CD4-positive, alpha-beta T cell treated with Interleukin-4 for 4 hours (primary cell): ENCODE measurements at places on chromosomes 5 and 9.

GRCh38 chr5:64188776-64189175, 23.1 kb downstream of the RNF180 start:
- DNase-seq: no peak

DNA sequence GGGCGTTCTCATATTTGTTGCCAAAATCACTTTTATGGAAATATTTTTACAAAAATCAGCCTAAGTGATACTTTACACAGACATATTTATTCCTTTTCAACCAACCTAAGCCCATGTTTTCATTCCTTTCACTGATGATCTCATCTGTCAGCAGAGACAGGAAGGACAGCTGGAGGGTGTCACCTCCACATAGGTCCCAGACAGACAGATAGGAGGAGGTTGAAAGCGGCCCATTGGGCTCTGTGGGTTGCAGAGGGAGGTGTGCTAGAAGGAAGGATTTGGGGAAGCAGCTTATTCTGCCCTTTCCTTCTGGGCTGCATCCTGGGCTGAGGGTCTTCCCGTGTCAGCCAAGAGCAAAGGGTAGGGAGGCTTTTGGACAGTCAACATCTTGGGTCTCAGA, 26.0 kb upstream of the SEMA4D start:
- peak; percentile 78 for DNase-seq

DNA sequence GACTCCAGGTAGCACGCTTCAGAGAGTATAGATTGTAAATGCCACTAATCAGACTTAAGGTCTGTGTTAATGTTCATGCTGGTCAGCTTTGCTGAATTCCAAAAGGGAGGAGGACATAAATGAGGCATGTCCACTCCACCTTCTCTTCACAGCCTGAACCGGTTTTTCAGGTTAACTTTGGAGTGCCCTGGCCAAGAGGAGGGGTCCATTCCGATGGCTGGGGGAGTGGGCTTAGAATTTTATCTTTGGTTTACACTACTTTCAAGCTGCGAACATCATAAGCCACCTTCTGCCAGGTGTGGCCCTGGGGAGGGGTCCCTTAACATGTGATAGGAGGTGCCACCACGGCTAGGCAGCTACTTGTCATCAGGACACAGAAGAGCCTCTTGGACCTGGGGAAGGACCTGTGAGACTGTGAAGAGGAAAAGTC, 24.2 kb downstream of the ABO start:
- no peak for DNase-seq

DNA sequence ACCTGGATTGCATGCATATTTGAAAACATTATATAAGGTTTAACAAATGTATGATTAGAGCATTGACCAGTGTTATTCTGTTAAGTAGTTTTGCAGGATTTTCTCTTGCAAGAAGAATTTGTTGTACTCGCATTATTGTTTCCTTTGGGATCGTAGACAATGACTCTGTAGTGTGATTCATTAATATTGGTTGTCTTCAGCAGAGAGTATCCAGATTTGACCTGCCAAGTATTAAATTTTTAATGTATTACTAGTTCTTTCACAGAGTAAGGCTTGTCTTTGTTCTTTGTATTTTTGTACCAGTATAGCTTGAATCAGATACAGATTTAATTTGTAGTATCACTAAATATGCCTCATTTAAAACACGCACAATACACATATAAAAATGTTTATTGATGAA, 155.0 kb downstream of the PBX3 start:
- no peak for DNase-seq

- DNase-seq: no peak
Measured at GRCh38 chr5:169160405-169160901, 140.5 kb downstream of the SLIT3 start.

GRCh38 chr5:95718738-95719137, 12.4 kb upstream of the RHOBTB3 start:
- no peak for DNase-seq

- DNase-seq: no peak
Measured at GRCh38 chr9:137738703-137739102, 119.9 kb downstream of the EHMT1 start.

DNA sequence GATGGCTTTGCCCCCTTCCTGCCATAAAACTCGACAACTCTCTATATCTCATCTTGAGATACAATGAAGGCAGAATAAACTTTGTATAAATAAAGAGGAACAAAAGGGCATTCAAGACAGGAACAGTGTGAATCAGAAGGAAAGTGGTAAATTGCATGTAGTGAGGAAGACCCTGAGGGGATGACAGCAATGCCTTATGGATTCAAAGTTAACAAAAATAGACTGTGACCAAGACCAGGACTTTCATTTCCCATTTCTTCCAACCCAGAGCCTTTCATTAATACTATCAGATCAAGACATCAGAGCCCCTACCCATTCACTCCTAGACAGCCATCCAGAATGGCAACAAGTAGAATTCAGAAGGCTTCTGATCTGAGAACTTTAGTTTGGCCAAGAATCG, 46.4 kb upstream of the ZNF462 start:
- DNase-seq: no peak

- no peak for DNase-seq
Measured at GRCh38 chr9:114448706-114449105, 56.6 kb downstream of the WHRN start.

DNA sequence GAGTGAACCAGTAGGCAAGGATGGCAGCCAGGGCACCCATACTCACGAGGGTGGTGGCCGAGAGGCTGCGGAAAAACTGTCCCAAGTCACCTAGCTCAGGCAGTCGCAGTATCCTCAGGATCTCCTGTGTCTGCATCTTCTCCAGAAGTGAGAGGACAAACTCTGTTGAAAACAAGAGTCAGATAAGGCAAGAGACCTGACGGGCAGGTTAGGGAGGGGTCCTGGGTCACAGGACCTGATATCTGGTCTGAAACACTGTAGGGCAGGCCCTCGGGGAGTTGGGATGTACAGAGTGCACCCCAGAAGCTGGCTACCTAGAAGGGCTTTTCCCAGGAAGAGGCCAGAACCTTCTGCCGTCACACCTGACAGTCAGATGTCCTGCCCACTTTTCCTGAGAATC, 17.4 kb downstream of the ACSL6 start:
- DNase-seq: no peak

DNA sequence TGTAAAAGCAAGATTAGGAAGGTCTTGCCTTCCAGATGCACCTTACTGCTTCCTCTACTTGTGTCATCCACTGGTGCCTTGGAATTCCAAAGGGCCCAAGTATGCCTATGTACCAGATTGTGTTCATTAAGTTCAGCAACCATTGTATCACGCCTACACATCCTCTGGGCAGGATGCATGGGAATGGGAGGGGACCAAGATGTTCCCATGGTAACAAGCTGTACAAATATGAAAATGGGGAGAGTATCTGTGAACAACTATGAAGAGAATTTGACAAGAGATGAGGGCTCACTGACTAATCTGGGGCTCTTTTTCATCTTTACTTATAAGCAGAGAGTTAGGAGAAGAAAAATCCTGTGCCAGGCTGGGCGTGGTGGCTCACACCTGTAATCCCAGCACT, 137.8 kb upstream of the MAP1B start:
- no peak for DNase-seq

DNA sequence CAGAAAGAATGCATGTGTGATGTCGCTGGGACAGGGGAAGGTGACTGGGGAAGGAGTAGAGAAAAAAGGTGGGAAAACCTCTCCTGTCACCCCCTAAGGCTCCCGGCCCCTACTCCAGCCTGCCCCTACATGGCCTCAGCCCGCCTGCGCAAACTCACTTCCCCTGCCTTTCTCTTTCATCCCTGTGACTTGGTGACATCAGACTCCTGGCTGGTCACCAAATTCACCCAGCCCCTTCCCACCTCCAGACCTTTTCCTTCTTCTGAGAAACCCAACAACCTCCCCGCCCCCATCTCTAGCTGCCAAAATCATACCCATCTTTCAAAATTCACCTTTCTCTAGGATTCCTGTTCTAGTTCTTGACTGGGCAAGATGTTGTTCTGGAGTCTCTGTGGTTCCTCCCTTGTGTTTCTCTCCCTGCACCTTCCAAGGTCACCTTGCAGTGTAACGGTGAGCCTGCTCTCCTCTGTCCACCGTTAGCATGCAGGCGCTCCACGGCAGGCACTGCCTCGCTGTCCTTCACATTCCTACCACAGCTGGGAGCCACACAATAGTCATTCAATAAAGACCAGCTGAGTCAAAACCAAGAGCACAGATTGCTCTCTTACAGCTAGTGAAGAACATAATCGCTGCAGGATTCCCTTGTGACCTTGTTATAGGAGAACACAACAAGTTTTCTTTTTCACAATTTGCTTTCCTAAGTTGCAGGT, 134.5 kb downstream of the FANCC start:
- no peak for DNase-seq

DNA sequence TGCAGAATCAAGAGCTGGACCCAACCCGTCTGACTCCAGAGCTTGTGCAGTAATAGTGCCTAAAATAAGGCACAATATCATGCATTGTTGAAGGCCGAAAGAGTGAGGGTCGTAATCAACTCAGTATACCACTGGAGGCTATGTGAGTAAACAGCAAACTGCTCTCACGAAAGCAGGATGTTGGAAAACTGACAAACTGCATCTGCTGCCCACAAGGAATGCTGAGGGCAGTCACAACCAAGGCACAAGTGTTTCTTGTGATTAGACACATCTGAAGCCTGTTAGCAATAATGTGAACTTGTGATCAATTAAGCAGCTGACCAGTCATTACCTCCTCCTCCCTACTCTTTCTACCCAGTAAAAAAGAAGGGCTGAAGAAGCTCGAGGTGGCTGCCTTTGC, 48.8 kb downstream of the TRPM3 start:
- DNase-seq: no peak

DNA sequence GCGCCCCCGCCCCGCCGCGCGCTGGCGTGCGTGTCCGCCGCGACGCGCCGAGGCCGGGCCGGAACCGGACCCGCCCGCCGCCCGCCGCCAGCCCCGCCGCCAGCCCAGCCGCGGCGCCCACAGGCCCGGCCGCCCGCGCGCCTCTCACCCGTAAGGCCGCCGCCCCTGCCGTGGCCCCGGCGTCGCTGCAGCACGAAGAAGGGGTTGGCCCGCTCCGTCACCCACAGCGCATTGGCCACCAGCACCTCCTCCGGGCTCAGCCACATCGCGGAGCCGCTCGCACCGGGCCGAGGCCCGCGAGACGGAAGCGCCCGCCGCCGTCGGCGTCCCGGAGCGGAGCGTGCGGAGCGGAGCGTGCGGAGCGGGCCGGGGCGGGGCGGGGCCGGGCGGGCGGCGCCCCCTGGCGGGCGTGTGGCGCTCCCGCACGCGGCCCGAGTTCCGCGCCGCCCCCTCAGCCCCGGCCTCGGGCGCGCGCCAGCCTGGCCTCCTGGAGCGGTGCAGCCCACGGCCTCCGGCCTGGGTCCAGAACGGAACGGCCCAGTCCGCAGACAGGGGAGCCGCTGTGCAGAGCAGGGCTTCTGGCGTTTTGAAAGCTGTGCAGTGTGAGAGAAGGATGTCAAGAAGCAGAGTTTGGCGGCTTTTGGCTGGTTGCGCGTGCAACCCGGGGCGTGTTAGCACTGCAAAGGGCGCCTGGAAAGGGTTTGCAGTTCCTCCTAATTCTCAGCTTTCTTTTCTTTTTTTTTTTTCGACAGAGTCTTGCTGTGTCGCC, at the start of gene TBC1D9B:
TSS of gene TBC1D9B (minus strand) at position 342 of the 769 bp plus-strand sequence. CDS start at position 266, 76 bp downstream.
- peak; percentile 70 for DNase-seq

DNA sequence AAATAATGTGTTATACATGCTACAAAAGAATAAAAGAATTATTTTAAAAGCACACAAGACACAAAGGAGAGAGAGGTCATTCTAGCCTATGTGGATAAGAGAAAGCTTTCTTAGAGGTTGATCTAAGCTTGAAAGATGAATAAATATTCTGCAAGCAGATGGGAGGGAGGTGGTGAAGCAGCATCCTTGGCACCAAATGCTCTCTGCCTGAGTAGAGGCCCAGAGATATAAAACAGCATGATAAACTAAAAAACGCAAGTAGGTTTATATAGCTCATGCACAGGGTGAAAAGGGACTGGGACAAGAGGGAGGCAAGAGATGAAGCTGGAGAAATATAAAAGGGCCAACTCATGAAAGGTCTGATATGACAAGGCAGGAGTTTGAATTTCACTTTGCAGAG, 283.2 kb upstream of the POU5F2 start:
- no peak for DNase-seq

DNA sequence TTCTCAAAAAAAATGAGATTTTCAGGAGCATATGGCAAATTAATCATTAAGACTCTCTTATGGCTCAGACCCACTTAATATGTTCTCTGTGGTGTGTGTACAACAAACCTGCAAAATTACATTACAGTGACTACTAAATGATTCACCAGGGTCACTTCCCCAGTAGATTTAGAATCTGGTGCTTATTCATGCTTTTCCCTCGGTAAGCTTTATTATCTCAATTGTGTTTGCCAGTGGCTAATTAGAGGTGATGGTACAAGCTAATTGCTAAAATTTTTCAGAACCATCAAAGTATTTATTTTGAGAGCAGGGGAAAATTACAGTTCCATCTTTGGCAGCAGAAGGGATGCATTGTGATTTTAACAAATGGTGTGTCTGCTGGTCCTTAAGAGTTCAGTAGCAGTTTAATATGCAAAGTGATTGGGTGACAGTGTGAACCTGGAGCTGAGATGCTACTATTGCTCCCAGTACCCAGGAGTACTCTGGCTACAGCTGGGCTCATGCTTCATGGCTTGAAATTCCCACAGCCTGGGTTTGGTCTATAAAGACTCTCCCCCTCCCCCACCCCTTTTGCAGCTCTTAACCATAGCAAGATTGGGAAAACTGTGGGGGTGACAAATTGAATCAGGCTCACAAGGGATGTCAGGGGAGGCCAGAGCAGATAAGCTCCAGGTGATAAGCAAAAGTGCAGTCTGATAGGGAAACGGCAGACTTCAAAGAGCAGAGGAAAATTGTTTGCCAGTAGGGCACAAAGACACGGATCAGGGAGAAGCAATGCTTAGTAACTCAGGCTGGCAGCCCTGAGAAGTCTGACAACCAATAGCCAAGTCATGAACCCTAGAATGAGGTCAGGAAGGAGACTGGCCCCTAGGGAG, 92.8 kb upstream of the RAD23B start:
- DNase-seq: no peak

GRCh38 chr9:132054024-132054423, 25.6 kb downstream of the MED27 start:
- no peak for DNase-seq

DNA sequence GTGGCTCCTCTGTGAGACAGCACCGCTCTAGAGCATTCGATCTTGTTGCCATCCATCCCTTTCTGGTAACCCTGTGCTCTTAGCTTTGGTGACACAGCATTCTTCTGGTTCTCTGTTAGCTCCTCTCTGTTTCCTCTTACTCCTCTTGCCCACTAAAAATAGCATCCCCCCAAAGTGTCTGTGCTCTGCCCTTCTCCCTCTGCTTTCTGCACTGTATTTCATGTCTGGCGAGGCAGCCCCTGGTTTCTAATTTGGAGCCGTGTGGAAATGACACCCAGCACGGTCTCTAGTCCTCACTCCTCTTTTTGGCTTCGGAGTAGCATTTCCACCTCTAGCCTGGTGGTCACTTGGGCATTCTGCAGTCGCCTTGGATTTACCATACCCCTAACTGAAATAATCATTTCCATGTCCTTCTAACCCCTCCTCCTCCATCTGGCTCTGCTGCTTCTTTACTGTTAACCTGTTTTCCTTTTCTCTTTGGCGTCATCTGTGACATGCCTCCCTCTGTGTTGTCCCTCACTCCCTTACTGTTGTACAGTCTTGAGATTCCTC, 23.8 kb downstream of the NPR3 start:
- DNase-seq: no peak
